ENCODE measurements at places on chromosomes 4 and X. TPM values are rescaled to one million over a fixed set of nuclear protein-coding genes. Genes with fewer than 3 reads are reported as not detected.

Gene TENM3
- total RNA-seq: 4.6 TPM

DNA sequence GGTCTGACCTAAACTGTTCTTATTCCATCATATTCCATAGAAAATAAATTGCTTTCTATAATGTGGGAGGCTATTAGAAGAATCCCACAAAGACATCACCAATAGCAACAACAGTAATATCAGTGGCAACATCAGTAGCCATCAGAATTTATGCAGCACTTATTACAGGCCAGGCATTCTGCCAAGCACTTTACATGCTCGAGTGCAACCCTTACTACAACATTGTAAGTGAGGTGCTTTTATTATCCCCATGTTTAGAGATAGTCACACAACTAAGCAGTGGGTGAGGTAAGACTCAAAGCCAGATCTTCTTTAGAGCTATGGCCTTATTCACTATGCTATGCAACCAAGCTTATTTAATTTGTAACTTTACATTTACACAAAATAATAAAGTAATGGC lies 317.1 kb upstream of the BMP3 start:
- no peak for DNase-seq

DNA sequence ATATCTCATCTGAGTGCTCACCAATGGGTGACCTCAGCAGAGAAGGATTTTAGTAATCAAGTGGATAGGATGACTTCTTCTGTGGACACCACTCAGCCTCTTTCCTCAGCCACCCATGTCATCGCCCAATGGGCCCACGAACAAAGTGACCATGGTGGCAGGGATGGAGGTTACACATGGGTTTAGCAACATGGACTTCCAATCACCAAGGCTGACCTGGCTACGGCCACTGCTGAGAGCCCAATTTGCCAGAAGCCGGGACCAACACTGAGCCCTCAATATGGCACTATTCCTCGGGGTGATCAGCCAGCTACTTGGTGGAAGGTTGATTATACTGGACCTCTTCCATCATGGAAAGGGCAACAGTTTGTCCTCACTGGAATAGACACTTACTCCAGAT lies 97.4 kb downstream of the LCORL start:
- DNase-seq: no peak

Gene XPNPEP2
- total RNA-seq: 3.9 TPM

Gene MAP9
- 8.8 TPM for total RNA-seq

DNA sequence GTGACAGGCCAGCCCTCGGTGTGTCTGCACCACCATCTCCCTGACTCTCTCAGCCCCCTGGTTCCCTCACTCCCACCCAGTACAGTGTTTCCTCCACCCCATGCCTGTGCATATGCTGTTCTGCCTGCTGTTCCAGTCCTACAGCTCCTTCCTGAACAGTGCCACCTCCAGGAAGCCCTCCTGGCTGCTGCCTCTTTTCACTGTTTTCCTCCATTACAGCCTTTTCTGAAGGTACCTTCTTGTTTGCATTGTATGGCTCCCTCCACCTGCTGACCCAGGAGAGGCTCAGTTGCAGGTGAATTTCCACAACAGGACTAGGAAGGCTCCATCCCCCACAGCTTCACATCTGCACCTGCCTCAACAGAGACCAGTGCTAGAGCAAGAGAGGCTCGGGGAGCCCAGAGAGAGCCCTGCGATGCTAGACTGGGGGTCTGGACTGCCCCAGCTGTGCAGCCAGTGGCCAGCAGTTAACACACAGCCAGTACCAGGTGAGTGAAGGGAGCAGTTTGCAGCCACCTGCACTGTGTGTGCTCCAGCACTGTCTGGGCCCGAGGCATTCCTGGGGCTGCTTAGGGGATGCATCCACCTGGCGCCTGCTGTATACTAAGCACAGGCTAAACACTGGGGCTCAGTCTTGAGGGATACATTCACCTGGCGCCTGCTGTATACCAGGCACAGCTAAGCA lies 92.0 kb downstream of the ADRA2C start:
- no peak for DNase-seq

DNA sequence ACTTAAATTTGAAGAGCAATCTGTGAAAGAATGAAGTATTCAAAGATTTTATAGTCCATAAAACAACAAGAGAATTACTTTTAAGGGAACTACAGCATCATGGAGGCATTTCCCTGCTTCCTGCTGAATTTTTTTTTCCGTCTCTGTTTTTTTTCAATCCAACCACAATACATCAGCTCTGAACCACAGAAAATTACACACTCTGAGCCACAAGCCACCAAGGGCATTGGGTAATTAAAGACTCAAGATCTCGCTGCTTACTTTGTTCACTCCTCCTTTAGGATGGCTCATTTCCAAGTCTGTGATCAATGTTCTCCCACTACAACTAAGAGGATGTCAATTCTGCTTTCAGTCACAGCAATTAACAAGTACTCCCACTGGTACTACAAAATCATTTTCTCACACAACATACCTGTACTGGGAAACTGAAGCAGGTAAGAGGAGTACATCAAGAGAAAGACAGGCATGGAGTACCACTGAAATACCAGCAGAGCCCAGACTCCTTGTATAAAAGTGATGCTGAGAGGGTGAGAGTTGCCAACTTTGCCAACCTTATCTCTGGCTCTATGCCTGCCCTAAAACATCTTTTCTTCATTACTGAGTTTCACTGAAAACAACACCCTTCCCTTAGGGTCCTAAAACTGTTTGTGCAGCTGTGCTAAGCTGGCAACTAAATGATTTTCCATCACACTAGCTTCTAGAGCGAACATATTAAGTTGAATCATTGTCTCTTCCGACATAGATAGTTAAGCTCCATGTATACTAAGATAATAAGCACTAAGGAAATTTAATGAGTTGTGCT lies 105.8 kb upstream of the MAGEB18 start:
- DNase-seq: no peak

DNA sequence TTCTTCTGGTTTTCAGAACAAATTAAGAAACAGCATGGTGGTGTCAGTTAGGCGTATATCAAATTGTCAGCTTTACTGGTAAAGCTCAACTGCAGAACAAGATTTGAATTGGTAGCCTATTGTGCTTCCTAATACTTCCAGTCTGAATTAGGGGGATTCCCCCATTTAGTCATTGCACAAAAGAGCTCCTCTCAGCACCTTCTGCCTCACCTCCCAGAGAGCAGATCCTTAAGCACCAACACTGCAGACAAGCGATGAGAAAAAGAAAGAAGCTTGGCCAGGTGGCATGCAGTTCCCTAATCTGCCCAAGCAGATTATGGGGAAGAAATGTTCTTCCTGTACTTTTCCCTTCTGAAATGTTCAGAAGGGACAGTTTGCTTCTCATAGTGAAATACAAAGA lies 9.2 kb downstream of the MAP9 start:
- no peak for DNase-seq

DNA sequence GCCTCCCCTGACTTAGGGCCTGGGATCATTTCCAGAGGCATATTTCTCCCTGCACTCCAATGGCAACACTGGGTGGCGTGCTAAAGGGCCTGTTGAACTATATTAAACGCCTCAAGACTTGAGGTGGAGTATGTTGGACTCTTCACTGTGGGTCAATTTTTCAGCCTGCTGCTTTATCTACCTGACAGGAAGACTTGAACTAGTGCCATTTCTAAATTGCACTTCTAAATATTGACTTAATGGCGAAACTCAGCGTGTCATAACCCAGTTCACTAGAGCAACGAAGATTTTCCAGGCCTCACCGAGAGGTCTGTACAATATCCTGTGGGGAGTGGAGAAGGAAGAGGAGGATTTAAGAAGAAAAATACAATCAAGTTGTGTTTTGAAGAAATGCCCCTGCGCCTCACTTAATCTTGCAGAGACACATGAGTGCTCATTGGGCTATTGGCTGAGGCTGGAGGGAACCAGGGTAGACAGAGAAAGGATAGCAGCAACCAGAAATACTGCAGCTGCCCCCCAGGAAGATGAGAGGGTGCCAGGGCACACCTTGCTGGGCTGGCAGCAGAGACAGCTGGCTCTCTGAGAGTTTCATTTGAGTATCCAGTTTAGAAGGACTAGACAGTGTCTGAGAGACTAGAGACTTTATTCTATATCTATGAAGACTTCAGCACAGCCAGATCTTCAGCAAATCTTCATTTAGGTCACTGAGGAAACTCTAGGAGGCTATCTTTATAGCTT lies 67.4 kb downstream of the ENPP6 start:
- no peak for DNase-seq

DNA sequence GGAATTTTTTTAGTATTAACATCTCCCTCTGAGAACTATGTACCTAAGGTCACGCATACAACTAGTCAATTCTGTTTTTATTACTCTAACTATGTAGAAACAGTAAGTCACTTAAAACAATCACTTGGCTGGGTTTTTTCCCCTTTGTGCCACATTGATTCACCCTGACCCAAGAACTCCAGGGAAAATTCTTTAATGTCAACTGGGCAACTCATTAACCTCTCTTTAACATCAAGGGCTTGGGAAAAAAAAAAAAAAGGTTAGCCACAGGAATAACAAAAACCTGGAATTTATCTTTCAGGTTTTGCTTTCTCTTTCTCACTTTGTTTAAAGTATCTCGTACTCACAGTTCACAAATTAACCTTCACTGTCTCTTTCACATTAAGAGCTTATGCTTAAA lies 8.1 kb downstream of the RPL9 start:
- no peak for DNase-seq

- no peak for DNase-seq
Measured at GRCh38 chr4:123599061-123599919, 202.7 kb downstream of the SPRY1 start.

DNA sequence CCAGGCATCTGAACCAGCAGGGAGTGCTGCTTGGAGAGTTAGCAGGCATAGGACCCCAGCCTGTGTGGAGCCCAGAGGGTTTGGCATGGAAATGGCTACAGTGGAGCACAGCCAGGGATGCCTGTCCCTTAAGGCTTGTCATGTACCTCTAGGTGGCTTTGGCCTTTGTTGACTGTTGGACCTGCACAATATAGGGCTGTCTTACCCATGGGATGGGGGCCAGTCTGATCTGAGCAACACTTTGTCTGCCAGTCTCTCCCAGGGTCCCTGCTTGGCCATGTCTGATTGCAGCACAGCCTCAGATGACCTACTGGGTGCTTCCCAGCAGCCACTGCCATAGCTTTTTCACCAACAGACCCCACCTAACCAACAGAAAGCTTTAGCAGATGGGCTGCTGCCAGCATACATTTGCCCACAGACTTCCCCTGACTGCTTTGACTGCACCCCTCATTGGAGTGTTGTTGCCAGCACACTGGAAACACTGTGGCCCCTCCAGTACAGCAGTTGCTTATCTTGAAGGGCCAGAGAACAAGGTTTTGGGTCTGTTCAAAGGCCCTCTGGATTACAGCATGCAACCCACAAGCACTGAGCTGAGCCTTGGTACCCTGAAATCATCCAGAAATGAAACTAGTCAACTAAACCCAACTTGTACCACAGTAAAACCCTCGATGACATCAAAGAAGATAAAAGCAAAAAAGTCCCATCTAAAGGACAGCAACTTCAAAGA lies 22.1 kb downstream of the ANAPC10 start:
- no peak for DNase-seq

- no peak for DNase-seq
Measured at GRCh38 chr4:168677063-168677462, 180.2 kb downstream of the PALLD start.

Gene POU3F4
- not detected for total RNA-seq
